ENCODE measurements at places on chromosomes 6 and 20.

DNA sequence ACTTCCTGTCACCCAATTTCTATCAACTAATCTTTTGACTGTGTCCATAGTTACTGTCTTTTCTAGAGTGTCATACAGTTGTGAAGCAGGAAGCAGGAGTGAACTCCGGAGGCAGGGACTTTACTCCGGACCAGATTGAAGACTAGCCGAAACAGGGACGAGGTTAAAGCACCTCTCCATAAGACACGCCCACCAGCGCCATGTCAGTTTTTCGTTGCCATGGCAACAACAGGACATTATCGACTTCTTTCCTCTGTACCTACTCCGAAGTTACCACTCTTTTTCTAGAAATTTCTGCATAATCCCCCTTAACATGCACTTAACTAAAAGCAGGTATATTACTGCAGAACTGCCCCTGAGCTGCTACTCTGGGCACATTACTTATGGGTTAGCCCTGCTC, 25.2 kb downstream of the TRIM38 start:
- no peak for DNase-seq

DNA sequence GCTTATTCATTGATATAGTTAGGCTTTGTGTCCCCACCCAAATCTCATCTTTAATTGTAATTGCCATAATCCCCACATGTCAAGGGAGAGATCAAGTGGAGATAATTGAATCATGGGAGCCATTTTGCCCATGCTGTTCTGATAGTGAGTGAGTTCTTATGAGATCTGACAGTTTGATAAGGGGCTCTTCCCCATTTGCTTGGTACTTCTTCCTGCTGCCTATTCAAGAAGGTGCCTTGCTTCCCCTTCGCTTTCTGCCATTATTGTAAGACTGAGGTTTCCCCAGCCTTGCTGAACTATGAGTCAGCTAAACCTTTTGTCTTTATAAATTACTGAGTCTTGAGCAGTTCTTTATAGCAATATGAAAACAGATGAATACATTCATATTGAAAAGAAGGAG, 45.6 kb downstream of the CENPW start:
- no peak for DNase-seq

DNA sequence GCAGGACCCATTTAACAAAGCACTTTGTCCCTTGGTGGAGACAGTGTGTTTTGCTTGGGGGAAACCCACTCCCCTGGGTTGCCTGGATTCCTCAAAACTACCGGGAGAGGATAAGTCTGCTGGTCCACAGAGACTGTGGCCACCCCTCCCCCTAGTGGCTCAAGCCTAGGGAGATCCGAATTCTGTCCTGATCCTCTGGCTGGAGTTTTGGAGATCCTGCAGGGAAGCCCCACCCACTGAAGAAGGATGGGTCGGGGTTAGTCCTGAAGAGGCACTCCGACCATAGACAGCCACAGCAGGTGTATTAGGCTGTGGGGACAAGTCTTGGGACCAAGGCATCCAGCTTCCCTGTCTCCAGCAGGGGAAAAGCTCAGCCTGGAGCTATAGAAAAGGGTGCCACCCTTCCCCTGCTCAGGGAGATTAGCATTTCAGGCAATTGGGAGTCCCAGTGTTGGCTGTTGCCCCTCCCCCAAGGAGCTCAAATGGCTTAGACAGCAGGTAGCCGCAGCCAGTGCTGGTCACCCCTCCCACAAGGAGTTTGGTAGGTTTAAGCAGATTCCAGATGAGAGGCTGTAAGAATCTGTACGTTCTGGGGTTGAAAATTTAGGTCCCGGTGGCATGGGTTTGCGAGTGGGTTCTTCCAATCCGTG, 750.0 kb downstream of the TBC1D32 start:
- DNase-seq = no peak

DNA sequence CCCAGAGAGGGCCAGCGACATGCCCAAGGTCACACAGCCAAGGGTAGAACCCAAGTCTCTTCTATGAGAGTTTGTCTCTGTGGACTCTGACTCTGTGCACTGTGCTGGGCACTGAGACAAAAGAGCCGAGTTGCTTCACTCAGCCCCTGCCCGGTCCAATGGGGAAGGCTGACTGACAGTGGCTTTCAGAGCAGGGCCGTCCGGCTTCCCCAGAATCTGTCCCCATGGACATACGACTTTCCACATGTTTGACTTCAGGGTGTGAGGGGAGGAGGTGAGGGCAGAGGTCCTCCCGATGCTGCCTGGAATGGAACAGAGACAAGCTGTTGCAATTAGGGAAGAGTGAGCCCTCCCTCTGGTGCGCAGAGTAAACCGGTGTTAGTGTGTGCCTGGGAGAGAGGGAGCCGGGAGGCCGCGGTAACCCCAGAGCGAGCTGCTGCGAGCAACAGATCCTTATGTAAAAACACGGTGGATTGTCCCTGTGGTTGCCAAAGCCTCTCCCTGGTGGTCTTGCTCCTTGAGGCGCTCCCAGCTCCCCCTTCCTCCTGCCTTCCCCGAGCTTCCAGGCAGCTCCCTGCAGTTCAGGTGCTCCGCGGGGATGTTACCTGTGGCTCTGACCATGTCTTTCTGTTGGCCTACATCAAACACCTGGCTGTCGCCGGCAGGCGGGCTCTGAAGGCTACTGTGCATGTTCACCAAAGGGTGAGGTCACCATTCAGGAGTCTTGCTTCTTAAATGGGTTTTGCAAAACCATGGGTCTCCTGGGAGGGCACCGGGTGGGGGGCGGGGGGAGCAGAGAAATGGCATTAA, 672 bp downstream of the SIRPA start:
- DNase-seq = no peak

- DNase-seq = no peak
Measured at GRCh38 chr20:38091441-38092216, 58.1 kb downstream of the RPRD1B start.

DNA sequence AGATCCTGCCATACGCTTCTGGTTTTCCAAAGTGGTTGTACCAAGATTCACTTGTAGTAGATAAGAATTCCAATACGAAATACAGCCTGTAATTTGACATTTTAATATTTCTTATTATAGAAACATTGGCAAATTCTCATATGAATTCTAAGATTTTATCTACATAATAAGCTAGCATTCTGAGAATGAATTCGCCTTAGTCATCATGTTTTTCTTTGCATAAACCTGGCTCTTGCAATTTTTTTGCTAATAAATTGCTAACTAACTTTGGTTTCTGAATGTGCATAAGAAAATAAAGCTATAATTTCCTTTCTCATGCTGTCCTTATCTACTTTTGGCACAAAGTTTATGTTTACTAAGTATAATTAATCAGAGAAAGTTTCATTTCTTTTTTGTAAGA, 673.0 kb downstream of the PTPRT start:
- DNase-seq = no peak

- no peak for DNase-seq
Measured at GRCh38 chr6:28248916-28249315, 3.2 kb downstream of the ZKSCAN4 start.

DNA sequence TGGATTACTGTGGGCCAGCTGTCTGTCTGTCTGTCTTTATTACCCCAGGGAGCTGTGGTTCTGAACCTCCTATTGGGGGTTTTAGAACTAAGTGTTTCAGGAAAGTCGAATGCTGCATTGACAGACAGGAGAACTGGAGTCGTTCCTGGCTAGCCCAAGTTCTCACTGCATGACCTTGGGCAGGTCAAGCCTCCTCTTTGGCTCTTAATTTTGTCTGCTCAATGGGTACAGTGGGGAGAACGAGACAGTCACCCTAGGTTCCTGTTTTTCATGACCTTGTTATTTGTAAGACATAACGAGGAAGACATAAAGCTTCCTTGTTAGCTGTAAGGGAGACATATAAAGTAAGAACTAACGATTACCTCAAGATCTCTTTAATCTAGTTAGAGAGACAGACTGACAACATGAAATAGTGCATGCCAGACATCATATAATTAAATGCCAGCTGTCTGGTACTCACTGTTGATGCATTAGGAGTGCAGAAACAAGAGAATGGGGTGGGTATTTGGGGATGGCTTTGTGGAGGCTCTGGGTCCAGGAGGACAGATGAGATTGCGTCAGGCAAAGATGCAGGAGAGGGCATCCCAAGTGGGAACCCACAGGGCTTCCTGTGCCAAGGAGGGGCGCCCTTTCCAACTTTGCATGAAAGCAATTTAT, 3.7 kb upstream of the CCDC167 start:
- no peak for DNase-seq

DNA sequence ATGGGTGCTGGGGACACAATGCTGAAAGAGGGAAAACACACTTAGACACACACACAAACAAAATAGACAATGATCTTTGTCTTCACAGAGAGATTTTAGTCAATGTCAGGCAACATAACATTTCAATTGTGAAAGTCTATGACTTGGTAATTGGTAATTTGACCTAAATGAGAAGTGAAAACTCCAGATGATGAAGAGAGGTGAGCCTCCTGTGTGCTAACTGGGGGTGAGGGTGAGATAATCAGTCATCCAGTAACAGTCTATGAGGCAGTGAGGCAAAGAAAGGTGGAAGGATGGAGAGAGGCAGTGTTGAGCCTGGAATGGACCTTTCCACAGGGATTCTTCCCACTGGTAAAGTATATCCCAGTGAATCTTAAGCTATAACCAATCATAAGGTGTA, 744.2 kb downstream of the MAFB start:
- DNase-seq = no peak

DNA sequence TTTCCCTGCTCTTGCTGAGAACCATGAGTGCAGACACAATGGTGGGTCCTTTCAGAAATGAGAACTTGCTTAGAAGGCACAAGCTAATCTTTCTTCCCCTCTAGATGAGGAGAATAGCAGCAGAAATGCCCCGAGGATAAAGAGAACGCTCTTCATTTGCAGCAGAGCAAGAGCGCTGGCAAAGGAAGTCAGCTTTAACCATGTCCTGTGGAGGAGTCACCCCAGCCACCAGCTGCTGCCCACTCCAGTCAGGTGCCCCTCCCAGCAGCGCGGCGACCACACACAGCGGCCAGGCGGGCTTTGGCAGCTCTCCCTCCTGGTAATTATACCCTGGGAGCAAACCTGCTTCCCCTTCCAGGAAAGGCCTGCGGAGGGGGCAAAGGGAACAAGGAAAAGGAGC, 42.4 kb upstream of the EMILIN3 start:
- DNase-seq = no peak

DNA sequence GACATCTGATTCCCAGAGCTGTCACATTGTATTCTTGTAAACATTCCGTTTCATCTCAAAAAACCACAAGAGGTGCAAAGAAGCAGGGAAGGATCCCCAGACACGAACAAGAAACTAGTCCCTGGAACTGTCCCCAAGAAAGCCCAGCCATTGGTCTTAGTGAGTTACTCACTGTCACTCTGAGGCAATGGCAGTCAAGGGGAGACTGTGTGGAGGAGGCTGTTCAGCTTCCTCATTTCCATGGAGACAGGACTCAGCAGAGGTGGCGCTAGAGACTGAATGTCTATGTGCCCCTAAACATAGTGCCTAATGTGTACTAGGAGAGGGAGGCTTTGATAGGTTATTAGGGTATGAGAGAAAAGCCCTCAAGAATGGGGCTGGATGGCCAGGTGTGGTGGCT, 11.1 kb downstream of the ULBP1 start:
- DNase-seq = no peak

DNA sequence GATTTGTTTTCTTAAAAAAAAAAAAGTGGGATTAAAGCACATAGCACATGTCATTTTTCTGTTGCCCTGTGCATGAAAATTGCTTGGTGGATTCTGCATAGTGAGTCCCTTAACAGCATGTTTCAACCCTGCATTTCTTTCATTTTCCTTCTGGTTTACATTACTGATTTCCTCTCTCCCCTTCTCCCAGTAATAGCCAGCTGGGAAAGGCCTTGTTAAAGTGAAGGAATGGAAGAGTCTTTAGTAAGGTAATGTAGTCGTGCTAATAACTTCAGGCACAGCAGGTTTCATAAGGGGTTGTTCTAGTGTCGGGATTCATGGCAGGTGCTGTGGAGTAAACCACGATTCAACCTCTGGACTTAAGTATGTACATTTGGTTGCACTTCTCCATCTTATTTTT, 202.4 kb downstream of the FARS2 start:
- no peak for DNase-seq

DNA sequence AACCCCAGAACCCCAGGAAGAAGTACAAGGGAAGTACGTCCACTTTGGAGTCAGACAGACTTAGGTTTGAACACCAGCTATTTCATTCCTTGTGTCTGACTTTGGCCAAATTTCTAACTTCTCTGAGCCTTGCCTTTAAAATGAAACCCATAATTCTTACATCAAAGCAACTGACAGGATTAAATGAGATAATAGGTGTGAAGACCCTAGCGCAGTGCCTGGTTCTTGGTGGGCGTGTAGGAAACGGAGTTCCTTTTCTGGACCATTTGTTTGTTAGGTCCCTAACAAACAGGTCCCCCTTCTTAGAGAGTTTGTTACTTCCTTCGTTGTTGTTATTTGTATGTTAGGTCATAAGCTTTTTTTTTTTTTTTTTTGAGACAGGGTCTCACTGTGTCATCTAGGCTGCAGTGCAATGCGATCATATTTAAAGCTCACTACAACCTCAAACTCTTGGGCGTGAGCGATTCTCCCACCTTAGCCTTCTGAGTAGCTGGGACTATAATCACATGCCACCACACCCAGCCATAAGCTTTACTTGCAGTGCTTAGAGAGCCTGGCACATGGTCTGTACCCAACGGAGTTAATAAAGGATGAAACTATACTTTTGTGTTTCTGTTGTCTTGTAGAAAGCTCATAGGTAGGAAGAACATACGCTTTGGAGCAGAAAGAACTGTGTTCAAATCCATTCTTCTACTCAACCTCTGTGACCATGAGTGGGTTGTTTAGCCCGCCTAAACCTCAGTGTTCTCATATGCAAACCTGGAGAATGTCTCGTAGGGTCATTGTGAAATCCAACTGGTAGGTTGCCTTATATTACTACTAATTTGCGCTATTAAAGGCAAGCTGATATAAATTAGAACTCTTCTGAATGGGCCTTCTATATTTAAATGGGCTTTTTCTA, 21.8 kb upstream of the MROH8 start:
- DNase-seq = no peak

- no peak for DNase-seq
Measured at GRCh38 chr6:25193460-25194171, 85.6 kb upstream of the CARMIL1 start.

- DNase-seq = no peak
Measured at GRCh38 chr6:26243752-26244151, 121.2 kb upstream of the BTN3A2 start.

- DNase-seq = no peak
Measured at GRCh38 chr6:33710296-33711121, 991 bp downstream of the UQCC2 start.

GRCh38 chr6:54698974-54699373, 147.6 kb upstream of the FAM83B start:
- no peak for DNase-seq

All from activated effector memory CD4-positive, alpha-beta T cell treated with anti-CD3 and anti-CD28 coated beads, Interleukin-2, amount 50 U/mL, for 16 hours (primary cell).